Activated CD8-positive, alpha-beta memory T cell treated with anti-CD3 and anti-CD28 coated beads for 1 hour (primary cell): ENCODE measurements at places on chromosomes 3 and 15.

DNA sequence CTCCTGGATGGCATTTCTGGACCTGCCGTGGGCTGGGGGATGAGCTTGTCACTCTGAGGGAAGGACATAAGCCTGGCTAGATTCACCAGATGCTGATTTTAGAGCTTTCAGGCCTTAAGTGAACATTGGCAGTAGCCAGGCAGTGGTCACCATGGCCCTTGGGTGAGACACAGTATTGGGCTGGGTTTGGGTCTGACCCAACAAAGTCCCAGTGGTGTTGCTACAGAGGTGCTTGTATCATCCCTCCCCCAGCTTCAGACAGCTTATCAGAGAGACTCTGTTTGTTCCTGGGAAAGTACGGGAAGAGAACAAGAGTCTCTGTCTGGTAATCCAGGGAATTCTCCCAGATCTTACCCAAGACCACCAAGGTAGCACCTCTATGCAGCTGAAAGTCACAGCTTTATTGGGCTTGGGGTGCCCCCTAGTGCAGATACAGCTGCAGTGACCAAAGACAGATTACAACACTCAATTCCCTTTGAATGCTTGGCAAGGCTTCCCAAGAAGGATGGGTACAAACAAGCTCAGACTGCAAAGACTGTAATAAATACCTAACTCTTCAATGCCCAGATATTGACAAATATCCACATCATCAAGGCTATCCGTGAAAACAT, 9.8 kb upstream of the RUVBL1 start:
- peak; percentile 29 for DNase-seq

DNA sequence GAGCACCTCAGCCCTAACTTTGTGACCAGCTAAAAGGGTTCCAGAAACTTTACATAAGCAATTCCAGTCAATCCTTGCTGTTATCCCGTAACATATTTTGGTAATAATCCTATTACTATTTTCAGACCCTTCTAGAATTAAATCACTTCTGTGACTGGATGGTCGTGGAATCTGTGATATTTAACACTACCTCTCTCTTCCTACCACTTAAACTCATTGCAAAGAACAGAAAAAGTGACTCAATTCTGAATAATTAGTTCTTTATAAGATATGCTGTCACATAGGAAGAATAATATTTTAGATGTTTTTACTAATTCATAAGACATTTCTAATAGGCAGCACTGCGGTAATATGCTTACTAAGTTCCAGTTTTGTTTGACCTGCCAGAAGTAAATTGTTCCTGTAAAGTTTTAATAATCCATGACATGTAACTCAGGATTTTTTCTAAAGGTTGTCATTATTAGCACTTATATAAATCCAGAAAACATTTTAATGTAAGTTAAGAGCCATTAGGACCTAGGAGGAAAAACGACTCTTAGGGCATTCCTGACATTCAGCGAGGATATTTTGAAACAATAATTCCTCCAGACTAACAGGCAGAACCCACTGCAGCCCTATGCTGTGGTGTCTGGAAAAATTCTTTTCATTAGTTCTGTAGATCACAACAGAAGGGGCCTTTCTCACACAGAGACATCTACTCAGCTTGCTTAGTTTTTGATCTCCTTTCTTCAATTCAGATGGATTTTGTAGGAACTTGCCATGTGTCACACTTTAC, 113.3 kb upstream of the MBNL1 start:
- no peak for DNase-seq

GRCh38 chr3:99240700-99241099, 339.2 kb upstream of the DCBLD2 start:
- DNase-seq: no peak

- no peak for DNase-seq
Measured at GRCh38 chr3:175077216-175077615, 218.1 kb downstream of the NAALADL2 start.
